Left renal pelvis (tissue), 4 donors: ENCODE measurements at places on chromosomes 16 and 17. TPM values are rescaled to one million over a fixed set of nuclear protein-coding genes. Genes with fewer than 3 reads are reported as not detected.

DNA sequence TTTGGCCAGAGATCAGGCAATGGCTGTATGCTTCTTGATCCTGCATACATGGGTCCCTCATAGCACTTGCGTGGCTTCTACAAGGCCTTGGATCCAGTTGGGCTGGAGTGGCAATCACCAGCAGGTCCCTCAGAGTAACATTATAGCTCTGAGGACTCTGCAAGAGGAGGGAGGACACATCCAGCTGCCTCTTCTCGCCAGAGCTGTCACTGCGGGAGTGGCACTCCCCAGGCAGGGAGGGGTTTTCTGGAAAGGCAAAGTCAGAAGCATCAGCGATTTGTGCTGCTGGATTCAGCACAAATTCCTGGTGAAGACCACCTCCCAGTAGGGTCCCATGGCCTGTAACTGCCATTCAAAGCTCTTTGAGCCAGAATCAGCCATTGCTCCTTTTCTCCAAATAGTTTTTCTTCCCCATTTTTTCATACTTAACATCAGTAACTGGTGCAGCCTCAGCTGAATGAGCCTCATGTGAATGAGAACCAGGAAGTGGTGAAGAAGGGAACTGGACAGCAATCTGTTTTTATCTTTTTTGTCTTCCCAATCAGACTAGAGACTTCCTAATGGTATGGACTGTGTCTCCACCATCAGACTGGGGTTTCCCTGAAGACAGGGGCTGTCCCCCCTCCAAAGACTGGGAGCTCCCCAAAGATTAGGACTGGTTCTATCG is 40.6 kb upstream of the HOXB13 start:
- no peak for DNase-seq

- DNase-seq: no peak
Measured at GRCh38 chr16:78659216-78659615, 559.8 kb downstream of the WWOX start.

DNA sequence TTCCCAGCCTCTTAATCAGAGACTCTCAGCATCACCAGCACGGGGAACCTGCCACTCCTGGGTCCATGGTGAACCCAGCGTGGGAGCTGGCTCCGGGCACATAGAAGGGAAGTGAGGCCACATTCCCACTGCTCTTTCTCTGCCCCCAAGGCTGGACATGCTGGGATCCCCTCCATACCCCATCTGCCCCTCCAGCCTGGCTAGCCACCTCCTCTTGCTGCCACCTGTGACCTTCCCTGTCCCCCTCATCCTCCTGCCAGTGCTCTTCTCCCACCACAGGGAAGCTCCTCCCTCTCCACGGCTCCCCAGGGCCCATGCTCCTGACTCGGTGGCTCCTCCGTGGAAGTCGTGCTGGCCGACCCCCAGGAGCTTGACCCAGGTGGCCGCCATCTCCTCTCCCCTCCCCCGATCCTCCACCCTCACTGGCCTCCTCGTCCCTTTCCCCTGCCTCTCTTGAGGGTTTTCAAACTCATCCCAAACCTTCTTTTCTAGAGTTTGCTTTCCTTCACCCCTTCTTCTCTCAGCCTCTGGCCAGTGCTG is 139.1 kb upstream of the CHMP6 start:
- DNase-seq: no peak

GRCh38 chr17:79020631-79021301 is 3.2 kb upstream of the C1QTNF1 start:
- no peak for DNase-seq

GRCh38 chr17:72422505-72423285 is 301.9 kb downstream of the SOX9 start:
- no peak for DNase-seq

Gene CCL17
- polyA plus RNA-seq: not detected

- DNase-seq: no peak
Measured at GRCh38 chr17:64281962-64282752, 19.1 kb upstream of the TEX2 start.
